ENCODE measurements at places on chromosomes 6 and 20.

DNA sequence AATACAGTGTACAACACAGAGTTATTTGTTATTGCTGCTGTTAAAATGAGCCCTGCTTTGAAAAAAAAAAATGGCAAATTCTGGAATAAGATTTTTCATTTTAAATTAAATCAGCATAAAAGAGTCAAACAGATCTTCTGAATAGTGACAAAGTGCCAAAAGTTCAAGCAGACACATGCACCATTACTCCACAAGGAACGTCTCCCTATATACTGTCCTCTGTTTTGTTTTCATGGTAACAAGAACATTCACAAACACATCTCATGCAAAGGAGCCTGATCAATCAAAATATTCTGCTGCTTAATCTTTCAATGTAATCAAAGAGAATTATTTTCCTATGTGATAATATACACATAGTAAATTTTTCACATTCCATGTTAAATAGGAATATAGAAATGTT, 2.7 kb downstream of the HIVEP2 start:
- no peak for DNase-seq

GRCh38 chr6:55034752-55035151, 139.6 kb upstream of the HCRTR2 start:
- no peak for DNase-seq

DNA sequence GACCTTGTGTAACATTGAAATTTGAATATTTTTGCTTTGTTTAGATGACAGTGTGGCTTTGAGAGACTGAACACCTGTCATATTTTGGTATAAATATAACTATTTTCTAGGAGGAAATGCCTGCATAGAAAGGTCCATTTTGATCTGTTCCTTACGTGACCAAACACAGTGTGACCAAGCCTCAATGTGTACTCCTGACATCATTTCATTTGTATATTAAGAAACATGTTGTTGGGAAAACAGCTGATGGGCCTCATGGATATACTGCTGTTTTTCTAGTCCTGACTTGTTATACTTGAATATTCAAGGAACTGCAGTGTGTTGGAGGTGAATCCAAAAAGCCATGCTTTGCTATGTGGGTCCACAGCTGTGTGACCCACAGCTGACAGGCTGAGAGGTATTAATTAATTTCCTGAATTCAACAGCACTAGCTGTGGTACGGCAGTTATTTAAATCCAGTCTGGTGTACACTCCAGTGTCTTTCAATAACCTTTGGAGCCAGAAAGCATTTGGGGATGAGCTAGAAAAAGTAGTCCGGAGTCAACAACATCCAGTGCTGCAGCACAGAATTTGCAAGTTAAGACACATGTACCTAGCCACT, 18.9 kb downstream of the NCOA7 start:
- DNase-seq = no peak

GRCh38 chr6:88266126-88266525, 100.0 kb upstream of the CNR1 start:
- no peak for DNase-seq

DNA sequence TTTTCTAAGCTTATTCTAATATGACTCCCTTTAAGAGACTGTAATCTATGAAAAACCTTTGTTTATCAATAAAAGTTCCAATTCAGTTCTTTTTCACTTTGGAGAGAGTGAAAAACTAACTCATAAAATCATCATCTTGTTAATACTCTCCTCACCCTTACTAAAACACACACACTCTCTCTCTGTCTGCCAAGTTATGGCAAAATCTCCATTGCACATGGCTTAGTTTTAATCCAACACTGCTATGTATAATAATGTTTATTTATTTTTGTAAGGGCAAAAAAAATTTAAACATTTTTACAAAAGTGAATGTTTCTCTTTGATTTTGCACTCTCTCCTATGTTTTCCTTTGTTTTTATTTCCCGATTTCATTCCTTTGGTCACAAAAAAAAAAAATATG, 253.2 kb downstream of the BMP7 start:
- DNase-seq = peak; percentile 34

DNA sequence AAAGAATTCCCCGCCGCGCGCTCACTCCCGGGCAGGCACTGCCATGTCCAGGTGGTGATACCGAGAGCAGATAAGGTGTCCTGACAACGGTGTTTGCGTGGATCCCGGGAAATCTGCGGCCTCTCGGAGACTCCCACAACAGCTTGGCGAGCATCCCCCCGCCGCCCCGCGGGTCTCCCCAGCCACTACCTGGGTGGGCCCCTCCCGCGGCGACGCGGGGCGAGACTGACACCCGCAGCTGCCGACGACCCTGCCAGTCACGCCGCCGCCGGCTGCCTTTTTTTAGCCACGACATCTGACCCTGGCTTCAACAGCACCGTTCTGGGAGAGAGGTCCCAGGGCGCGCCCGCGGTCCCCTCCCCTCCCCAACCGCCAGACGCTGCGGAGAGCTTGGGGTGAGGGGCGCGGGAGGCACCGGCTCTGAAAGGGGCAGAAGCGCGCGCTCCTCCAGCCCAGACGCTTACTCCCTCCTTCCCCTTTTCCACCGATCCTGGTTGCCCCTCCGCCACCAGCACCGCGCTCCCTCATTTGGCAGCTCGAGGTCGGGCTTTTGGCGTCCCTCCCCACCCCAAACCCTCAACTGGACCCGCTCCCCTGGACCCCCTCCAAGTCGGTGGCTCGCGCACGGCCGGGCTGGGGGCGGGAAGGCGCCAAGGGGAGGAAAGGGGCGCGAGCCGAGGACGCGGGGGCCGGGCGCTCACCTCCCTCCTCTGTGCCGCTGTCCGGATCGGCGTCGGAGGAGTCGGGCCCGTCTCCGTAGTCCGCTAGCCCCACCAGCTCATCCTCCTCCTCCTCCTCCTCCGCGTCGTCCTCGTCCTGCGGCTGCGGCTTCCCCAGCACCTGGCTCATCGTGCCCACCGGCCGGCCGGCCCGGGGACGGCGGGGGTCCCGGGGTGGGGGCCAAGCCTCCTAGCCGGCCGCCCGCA, 665 bp downstream of the RRAGD start:
- DNase-seq = peak; percentile 73

DNA sequence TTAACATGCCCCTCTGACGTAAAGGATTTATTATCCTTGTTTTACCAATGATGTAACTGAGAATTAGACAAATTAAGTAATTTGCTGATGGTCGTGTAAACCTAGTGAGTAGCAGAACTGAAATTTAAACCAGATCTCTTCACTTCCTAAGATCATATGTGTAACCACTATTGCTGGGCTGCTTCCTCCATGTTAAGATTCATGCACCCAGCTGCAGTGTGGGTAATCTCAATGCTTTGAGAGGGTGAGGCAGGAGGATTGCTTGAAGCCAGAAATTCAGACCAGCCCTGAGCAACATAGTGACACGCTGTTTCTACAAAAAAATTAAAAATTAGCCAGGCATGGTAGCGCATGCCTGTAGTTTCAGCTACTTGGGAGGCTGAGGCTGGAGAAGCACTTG, 97.9 kb downstream of the L3MBTL3 start:
- no peak for DNase-seq

DNA sequence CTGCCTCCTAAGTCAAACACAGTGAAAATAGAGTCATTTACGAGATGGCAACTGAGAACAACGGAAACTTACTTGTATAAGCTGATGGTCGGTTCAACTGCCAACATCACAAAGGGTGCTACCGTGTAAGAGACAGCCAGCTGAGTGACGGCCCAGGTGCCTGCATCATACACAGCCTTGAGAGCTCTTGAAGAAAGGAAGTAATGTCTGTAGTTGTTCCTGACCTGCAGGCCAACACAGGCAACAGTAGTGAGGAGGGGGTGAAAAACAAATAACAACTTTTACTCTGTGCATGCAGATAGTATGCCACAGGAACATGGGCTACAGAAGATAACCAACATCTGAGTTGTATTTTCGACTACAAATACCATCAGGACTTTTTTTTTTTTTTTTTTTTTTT, 102.7 kb downstream of the MBOAT1 start:
- no peak for DNase-seq

DNA sequence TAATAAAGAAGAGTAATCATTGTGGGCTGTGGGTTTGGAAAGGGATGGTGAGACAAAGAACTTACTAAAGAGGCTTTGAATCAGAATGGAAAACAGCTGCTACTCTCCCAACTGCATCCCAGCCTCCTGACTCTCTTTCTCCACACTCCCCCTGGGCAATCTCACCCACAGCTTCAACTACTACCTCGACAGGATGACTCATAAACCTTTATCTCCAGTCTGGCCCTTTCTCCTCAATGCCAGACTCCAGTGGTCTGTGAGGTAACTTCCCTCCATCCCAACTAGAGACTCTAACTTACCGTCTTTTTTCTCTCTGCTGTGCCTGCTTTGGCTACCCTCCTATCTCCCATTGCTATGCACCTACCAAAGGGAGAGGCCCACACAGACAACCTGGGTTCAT, 135.3 kb upstream of the RREB1 start:
- no peak for DNase-seq

GRCh38 chr6:75306064-75306463, 21.5 kb upstream of the TMEM30A start:
- DNase-seq = peak; percentile 33

DNA sequence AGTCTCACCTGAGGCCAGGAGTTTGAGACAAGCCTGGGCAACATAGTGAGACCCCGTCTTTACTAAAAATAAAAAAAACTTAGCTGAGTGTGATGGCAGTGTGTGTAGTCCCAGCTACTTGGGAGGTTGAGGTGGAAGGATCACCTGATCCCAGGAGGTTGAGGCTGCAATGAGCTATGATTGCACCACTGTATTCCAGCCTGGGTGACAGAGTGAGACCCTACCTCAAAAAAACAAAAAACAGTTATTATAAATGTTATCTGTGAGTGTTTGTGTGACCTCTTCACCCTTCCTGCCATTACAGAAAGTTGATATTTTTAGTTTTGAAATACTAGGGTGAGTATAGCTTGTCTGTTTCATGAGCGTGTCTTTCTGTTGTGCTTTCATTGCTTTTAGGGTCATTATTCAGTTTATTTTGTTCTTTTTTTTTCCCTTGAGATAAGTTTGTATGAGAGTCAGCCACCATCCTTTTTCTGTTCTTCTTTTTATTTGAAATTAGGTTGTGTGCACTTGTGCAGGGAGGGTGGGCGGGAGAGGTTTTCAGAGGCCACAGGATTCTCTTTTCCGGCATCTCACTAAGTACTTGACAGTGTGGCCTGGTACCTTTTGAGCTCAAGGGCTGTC, 26.2 kb downstream of the CDYL start:
- no peak for DNase-seq

- no peak for DNase-seq
Observed at GRCh38 chr6:85236636-85237035, 213.2 kb upstream of the NT5E start.

DNA sequence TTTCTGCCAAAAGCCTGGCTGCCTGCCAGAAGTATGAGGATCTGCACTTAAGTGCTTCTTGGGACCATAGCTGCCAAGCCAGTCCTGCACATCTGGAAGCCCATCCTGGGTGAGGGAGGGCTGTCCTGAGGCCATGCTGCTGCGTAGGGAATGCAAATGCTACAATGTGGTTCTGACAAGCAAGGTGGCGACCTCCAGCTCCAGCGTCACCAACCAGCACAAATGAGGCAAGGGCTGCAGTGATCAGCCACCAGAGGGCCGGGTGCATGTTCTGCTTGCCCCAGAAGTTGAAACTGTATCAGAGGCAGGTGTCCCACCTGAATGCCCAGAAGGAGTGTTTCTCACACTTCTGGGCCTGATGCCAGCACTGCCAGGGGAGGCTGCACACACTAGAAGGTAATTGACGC, 99.1 kb upstream of the KCNQ5 start:
- no peak for DNase-seq

GRCh38 chr6:47663462-47664216, 34.7 kb upstream of the ADGRF4 start:
- peak; percentile 19 for DNase-seq

DNA sequence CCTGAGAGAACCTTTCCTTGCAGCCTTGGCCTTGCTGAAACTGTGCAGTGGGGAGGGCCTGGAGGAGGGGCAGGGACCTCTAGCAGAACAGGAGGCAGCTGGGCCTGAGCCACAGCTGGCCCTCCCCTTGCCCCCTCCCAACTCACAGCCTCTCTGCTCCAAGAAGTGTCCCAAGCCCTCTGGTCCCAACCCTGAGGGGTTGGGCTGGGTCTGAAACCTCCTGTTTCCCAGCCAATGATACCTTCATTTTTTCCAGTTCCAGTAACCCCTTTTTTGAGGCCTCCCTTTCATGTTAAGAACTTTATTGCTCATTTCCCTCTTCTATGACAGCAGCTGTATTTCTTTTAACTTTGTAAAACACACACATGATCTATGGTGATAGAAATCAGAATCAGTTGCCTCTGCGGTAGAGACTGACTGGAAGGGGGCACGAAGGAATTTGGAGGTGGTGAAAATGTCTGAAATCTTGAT, 17.9 kb upstream of the ARMC12 start:
- DNase-seq = peak; percentile 68

DNA sequence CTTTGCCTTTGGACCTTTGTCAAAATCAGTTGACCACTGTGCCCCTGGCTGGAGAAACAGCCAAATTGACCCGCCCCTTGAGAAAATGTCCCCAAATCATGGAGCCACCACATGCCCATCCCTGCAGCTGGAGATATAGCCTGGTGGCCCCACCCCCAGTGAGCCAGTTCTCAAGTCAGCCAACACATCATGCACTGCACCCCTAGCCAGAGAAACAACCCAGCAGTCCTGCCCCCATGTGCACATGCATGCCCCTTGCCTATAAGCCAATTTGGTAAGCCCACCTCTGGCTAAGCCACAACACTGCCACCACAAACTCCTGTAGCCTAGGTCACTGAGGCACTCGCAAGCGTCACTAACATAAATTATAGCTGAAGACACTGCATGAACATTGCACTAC, 174.2 kb upstream of the ECI2 start:
- DNase-seq = no peak

DNA sequence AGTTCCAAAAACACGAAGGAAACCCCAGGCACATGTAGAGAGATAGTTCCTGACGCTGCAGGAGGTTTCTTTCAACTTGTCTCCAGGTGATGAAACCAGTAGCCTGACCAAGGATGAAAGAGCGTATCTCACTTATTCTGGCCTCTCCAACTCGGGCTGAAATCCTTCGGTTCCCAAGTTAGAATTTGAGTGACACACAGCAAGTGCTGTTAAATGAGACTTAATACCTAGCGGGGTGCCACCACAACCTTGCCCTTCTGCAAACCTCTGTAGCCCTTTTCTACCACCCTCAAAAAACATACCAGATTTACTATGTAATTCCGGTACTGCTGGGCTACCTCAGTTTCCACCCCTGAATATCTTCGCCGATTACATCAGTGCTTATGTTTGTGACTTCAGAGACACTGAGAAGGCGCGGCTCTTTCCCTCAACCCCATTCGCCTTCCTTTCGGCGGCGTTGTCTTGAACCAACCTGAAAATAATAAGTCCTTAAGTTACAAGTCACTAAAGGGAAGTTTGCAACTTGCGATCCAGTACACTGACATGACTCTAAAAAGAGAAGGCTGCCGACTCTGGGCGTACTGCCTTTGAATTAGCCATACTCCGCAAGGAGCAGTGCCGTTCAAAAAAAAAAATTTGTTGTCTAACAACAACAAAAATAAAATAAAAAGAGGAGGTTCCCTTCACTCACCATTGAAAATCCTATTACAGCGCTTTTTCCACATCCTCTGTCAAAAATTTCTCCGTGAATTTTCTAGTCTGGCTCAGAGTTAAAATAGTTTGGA, 194.9 kb upstream of the ZNF184 start:
- peak; percentile 26 for DNase-seq

Measured in tongue (tissue), 3 donors.